Activated CD4-positive, alpha-beta T cell treated with anti-CD3 and anti-CD28 coated beads for 48 hours (primary cell): ENCODE measurements at places on chromosomes 13 and 19.

DNA sequence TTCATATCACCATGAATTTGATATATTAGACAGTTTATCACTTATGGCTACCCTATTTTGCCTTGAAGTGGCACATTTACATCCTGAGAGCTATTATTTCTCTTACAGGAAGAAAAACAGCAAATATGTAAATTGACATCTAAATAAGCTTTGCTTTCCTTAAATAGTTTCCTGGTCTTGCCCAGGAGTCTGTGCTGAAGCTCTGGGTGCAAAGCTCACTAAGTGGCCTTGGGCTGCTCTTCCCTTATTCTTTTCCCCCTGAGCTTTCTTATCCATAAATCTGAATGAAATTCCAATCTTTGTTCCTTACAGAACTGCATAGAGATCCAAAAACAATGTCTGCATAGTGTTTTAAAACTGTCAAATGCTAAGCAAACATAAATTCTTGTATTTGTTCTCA lies 56.3 kb downstream of the TNFSF13B start:
- no peak for DNase-seq

- DNase-seq, result no peak
These were observed 1.2 kb upstream of the ZNF579 start for GRCh38 chr19:55581823-55582223.

GRCh38 chr13:85661675-85662074 lies 137.5 kb downstream of the SLITRK6 start:
- DNase-seq, result no peak

DNA sequence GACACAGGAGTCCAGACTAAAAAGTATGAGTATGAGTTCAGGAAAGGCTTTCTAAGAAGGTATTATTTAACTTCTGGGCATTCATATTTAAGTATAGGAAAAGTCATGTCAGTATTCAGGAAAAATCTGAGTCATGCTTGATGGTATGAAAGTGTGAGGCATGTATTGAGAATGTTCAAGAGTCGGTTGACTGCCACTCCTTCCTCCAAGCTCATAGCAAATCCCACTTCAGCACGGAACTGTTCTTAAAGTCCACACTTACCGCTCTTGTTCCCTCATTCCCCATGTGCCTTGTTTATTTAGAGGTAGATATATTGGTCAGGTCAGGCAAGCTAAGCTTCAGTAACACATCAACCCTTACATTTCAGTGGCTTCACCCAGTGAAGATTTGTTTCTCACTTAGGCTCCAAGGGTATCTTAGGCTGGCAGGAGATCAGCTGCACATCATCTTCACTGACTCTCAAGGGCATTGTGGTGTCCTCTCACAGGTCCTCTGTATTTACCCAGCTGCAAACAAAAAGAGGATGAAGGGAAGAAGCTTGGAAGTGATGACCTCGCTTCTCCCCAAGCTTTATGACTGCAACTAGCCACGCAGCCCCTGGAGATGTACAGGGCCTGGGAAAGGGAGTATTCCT lies 1189.2 kb downstream of the EFNB2 start:
- DNase-seq, result no peak

DNA sequence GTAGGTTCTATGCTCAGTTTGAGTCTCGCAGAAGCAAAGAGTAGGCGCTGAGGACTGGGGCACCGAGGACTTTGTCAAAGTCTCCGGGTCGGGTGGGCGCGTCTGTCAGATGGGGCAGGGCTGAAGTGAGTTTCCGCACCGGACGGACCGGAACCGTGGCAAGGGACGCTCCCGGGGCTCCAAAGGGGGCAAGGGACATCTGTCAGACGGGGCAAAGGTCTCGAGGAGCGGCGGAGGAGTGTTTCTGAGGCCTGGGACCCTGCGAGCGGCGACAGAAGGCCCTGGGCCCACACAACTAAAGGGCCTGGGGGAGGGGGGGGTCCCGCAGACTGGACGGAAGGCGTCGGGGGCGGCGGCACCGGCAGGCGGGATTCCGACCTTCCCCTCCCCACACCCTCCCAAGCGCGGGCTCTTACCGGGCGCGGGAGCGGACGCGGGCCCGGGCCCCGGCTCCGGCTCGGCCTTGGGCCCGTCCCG lies 13.3 kb upstream of the AKAP8L start:
- peak; percentile 47 for DNase-seq

DNA sequence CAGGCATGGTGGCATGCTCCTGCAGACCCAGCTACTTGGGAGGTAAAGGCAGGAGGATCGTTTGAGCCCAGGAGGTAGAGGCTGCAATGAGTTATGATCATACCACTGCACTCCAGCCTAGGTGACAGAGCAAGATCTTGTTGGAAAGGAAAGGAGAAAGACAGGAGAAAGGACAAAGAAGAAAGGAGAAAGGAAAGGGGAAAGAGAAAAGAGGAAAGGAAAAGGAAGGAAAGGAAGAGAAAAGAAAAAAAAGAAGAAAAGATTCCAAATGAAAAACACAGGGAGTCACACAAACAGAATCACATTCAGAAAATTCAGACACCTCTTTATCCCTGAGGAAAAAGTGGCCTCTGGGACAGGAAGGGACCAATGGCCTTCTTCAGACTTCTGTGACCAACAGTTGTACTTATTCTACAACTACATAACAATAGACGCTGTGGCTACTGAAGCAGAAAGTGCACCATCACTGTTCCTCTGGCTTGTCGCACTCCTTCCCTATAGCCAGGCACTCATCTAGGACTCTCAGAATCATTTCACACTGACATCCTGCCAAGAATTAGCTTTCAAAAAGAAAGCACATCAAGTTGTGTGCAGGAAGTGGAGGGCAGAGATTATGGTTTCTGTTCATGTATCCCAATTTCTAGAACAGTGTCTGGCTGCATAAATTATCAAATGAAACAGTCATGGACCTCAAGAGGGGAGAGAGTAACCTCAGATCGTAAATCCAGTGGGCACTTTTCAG lies 5.9 kb downstream of the MTMR6 start:
- peak; percentile 21 for DNase-seq

DNA sequence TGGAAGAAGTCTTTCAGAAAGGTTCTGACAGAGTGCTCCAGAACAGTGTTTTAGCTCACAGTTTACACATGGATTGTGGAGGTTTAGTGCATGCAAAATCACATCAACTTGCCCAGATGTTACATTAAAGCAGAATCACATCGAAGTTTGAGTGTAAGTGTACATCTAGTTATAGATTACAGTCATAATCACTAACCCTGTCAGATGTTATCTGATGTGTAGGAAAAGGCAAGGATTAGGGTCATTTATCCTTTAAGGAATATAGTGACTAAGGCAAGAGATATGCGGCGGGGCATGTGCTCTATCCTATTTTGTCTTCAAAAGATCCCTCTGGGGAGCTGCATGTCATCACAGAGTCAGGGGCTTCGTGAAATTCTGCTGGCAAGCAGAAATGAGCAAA lies 66.9 kb downstream of the CYSLTR2 start:
- DNase-seq, result no peak

DNA sequence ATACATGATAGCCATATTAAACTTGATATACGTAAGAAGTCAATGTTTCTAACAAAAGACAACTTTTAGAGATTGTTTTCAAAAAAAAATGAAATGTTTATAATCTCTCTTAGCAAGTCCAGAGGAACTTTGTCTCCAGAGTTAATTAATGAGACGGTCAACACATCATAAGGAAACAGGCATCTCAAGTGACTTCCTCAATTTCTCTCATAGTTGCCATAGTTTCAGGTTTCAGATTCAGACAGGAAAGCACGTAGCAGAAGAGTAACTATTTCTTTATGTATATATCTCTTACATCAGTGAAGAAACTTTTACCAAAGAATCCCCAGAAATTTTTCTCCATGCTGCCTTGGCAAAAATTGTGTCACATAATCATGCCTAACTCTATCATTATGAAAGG lies 159.6 kb upstream of the ATXN8OS start:
- no peak for DNase-seq

DNA sequence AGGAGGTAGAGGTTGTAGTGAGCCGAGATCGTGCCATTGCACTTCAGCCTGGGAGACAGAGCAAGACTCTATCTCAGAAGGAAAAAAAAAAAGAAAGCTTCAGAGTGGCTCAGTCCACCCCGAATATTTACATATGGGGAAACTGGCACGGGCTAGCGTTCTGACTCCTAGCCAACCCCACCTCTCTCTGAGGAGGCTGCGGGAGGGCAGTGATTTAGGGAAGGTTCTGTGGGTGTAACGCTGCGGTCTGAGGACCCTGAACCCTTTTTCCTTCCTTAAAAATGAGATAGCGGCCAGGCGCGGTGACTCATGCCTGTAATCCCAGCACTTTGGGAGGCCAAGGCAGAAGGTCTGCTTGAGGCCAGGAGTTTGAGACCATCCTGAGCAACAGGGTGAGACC lies 5.0 kb downstream of the LRRC25 start:
- DNase-seq, result no peak

GRCh38 chr19:2213799-2214198 lies 22.3 kb downstream of the PLEKHJ1 start:
- no peak for DNase-seq

DNA sequence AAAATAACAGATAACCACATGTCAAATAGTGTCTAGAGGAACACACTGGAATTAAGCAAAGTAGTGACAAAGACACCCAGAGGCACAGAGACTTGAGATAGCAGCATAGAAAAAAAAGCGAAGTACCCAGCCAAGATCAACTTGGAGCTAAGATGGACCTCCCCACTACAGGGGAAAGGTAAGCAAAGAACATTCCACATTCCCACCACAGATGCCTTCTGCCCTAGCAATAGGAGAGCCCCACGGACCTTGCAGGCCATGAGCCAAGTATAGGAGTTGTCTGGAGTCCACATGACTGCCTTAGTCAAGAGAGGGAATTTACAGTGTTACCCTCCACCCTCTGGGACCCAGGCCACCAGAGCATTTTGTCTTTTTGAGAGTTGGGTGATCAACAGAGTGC lies 110.7 kb upstream of the SPRY2 start:
- DNase-seq, result no peak

DNA sequence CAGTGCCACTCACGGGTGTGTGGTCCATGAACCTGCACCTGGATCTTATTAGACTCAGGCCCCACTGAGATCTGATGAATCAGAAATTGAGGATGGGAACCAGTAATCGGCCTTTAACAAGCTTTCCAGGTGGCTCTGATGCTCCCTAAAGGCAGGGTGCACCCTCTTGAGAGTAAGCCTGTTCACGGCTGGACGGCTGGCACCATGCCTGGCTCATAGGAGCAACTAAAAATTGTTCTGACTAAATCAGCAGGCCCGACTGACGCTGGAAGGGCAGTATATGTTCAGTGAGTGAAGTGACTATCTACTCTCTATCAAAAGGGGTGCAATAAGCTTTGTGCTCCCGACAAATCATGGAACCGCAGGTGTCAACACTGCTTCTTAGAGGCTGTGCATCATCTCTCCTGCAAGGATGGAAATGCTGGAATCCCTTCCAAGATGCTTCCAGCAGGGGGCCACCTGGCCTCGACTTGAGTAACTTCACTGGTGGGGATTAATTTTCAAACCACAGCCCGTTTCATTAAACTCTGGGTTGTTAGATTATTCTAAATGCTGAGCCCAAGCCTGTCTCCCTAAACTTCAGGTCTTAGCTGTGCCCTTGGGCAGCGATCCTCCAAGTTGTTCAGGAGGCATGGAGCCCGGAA lies 28.4 kb downstream of the TMTC4 start:
- no peak for DNase-seq

- no peak for DNase-seq
These were observed 2.7 kb upstream of the ZNF345 start for GRCh38 chr19:36847968-36848367.

DNA sequence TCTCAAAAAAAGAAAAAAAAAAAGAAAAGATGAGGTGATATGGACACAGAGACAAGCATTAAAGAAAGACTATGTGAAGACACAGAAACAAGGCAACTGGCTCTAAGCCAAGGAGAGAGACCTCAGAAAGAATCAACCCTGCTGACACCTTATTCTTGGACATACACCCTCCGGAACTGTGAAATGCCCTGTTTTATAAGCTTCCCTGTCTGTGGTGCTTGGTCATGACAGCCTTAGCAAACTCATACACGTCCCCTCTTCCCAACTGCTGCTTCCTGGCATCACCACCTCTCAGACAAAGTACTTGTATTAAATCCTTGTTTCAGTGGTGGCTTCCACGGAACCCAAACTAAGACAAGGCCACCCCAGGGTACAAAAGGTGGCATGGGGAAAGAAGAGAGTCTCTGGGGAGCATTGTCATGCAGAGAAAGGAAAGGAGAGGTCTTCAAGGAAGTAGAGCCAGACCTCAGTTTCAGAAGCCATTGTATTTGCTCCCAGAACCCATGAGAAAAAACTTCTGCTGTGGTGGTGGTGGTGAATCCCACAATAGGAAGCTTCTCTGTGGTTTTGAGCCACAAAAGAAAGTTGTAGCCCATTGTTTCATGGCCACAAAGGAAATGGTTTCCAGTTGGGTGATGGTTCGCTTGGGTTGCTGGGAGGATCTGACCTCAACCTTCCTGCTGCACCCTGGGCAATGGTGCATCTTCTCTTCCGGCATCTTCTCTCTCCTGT lies 16.3 kb upstream of the TSPAN16 start:
- DNase-seq, result peak; percentile 24

DNA sequence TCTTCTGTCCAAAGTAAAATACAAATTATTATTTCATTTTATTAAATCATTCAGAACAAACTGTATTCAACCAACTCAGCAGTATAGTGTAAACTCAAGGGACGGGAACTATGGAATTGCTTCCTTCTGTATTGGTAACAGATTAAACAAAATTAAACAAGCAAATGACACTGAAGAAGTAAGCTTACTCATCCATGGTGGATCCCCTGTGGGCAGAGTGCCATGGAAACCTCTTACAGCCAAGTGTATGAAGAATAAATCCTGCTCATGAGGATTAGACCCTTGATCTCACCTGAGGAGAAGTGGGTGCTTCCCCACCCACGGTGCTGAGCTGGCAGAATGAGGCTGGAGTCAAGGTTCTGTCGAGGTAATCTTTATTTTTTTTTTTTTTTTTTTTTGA lies 18.0 kb upstream of the RFXAP start:
- no peak for DNase-seq

DNA sequence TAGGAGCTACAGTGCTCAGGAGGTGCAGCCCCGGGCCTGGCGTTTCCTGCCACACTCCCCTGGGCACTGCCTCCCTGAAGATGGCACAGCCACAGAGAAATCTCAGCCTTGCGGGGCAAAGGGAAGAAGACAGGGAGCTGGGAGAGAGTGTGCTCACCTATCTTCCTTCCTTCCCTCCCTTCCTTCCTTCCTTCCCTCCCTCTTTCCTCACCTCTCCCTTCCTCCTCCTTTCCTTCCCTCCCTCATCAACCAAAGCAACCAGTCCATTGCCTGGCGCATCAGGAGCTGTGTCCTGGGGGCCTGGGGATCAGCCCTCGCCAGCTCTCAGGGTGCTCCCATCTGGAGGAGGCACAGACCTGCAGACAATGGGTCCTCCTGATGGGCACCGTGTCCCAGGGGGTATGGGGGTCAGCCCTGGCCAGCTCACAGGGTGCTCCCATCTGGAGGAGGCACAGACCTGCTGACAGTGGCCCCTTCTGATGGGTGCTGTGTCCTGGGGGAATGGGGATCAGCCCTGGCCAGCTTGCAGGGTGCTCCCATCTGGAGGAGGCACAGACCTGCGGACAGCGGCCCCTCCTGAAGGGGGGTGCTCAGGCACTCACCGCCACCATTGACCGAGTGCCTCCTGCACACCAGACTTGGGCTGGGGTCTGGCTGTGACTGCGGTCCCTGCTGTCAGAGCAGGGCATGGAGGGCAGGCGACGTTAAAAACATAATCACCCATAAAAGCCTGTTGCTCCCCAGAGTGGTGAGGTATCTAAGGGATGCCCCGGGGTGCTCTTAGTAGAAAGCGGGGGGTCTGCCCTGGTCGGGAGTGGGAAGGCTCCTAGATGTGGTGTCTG lies 120.2 kb downstream of the URI1 start:
- DNase-seq, result no peak
